ENCODE measurements at places on chromosomes 1 and 21.

GRCh38 chr1:183777328-183777727 is 27.6 kb upstream of the RGL1 start:
- no peak for DNase-seq

DNA sequence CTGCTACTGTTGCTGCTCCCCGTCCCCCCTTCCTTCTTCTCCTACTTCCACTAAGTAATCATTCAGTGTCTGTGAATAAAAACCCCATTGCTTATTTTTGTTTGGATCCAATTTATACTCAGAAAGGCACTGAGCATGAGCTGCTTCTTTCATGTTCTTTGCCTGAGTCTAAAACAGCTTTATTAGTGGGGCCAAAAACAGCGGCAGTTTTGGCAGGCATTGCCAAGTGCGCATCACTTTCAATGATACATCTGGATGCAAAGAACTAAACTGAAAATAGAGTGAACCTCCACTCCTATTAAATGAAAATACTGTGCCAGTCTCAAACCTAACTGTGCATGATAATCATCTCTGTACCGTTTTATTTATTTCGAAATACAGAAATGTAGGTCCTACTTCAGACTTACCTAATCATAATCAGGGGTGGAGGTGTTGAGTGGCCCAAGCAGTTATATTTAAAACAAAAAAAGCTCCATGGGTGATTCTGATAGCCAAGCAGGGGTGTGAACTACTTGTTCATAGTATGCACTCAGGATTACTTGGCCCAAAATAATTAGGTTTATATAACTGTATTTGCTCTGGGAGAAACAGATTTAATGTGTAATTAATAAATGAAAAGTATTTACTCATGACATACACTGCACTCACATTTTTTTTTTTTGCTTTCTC is 48.4 kb downstream of the NEK7 start:
- DNase-seq: no peak

GRCh38 chr1:98055457-98055856 is 134.6 kb upstream of the DPYD start:
- DNase-seq: no peak

DNA sequence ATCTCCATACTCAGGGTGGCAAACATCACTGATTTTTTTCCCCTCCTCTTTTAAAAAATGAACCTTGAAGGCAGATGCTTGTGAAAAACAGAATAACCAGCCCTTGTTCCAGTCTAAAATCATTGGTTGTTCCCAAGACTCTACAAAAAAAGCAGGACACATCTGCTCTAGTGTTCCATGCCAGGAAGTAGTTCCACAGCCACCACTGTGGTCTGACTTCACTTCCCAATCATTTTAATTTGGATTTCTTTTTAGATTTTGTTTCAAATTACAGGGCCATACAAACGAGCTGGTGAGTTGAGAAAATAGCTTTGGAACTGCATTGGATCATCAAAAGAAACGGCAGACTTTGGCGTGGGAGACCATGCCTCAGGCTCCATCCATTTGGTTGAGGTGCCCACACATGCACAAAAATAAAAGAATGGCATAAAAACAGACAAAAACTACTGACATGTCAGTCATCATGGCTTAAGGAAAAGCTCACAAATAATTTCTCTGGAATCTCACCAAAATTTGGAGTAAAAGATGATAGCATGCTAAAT is 210.0 kb downstream of the GABPA start:
- no peak for DNase-seq

DNA sequence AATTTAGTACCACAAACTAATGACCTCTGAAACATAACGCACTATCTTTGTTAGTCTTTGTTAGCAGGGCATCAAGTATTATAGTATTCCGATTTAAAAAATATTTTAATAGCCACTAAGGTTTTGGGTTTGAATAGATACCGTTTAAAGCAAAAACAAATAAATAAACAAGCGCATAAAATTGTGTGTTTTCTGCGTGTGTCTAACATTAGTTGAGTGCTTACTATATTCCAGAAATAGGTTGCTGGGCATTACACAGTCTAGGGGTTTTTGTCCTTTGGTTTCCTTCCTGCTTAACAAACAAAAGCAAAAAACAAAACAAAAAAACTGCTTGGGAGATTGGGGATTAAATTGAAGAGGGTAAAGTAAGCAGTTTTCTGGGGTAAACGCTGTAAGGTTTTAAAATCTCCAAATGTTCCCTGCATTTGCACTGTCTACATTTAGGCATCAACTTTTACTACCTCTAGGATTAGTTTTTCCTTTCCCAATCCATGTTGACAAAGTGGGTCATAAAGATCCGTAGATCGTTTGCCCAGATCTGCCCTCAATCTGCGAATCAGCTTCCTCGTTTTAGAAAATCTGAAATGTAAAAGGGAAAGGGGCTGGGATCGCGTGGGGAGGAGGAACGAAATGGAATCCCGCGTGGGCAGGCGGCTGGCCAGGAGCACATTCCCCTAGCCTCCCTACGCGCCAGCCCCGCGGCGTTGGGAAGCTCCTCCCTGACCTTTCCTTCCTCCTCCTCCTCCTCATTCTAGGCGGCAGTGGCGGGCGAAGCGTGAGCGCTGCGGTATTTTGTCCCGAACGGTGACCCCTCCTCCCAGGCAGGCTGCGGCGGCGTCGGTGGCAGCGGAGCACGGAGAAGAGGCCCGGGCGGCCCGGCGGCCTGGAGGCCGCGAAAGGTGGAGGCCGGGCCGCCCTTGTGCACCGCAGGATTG is at the start of gene KCTD3:
Gene KCTD3, plus strand, starts transcription at position 749 of the 935 bp plus-strand sequence. CDS start 382 bp downstream, outside the sequence.
- DNase-seq: peak; percentile 6

DNA sequence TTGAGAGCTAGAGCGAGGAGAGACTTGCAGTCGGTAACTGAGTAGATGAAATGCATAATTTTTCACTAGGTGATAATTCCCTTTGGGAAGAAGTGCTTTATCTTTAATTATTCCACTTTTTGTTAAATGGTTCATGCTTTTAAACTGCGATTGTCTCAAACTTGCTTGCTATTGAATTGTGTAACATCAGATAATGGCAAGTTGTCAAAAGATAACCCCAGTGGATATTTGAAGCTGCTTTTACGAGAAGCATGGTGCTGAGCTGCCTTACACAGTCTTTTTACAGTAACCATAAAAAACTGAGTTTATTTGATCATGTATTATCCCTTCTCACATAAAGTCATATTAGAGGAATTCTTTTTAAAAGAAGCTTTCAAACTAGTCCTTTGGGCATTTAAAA is 30.2 kb downstream of the TMEM50B start:
- DNase-seq: no peak

- no peak for DNase-seq
Observed at GRCh38 chr1:242212401-242212800, 213.5 kb upstream of the MAP1LC3C start.

- DNase-seq: no peak
Observed at GRCh38 chr1:222535455-222535854, 12.4 kb downstream of the HHIPL2 start.

DNA sequence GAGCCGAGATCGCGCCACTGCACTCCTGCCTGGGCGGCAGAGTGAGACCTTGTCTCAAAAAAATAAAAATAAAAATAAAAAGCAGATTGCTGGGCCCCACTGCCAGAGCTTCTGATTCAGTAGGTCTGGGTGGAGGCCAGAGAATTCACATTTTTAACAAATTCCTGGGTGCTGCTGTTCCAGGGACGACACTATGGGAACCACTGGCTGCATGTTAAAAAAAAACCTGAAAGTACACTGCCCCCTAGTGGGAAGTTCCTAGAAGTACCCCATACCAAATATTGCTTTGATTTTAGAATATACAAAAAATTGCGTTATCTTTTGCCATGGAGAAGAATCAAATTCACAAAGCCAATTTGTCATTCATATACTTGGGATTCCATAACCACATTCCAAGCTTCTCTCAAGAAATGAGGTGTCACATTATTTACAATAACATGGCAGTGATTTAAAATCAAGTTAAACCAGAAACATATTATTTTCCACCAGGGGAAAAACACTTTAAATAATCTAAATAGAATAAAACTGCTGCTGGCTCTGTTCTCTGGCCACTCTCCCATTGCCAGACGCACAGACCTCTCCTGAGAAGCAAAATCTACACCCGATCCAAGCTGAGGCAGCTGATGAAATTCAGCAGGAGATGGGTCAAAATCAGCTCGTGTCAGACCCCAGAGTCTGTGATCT is 27.4 kb downstream of the SYF2 start:
- no peak for DNase-seq

GRCh38 chr1:46673749-46674182 is 2.1 kb downstream of the TEX38 start:
- no peak for DNase-seq

DNA sequence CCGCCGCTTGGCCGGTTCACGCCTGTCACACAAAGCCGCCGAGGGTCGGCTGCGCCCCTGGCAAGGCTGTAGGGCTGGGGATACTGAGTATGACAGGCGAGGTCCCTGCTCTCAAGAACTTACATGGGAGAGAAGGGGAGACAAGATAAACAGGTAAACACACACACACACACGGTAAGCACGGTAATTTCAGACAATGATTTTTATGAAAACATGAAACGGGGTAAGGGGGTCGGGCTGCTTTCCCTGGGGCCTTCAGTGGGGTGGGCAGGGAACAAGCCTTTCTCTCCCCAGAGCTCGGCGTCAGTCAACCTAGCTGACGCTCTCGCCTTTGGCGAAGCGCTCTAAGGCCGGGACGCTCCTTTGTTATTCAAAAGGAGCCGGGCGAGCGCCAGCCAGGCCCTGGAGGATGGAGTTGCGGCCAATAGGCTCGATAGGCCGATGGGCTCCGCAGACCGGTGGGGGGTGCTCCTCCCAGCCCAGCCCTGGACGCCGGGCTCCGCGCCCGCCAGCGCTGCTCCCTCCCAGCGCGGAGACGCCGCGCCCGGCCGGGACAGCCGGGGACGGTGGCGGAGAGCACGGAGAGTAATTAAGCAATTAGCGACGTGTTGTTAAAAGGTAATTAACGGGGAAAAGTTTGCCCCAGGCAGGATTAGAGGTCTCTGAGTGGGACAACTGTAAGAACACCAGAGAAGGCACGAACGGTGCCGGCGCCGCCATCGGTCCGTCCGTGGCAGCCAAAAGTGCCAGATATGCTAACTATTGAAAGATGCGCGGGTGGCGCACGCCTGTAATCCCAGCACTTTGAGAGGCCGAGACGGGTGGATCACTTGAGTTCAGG is 950 bp upstream of the INKA2 start:
- no peak for DNase-seq

- DNase-seq: no peak
Observed at GRCh38 chr1:32056598-32056997, 16.1 kb upstream of the TMEM39B start.

DNA sequence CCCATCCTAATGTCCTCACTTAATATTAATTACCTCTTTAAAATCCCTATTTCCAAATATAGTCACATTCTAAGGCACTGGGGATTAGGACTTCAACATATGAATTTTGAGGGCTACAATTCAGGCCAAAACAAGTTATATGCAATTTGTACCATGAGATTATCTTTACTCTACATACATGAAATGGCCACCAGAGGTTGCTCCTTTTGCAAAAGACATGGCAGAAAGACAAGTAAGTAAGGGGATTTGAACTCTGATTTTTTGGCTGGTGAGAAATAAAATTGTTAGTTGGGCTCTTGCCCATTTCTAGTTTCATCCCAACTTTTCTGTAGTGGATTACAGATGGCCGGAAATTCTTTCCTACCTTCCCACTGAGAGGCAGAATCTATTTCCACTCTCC is 4.8 kb upstream of the ALG6 start:
- DNase-seq: no peak

DNA sequence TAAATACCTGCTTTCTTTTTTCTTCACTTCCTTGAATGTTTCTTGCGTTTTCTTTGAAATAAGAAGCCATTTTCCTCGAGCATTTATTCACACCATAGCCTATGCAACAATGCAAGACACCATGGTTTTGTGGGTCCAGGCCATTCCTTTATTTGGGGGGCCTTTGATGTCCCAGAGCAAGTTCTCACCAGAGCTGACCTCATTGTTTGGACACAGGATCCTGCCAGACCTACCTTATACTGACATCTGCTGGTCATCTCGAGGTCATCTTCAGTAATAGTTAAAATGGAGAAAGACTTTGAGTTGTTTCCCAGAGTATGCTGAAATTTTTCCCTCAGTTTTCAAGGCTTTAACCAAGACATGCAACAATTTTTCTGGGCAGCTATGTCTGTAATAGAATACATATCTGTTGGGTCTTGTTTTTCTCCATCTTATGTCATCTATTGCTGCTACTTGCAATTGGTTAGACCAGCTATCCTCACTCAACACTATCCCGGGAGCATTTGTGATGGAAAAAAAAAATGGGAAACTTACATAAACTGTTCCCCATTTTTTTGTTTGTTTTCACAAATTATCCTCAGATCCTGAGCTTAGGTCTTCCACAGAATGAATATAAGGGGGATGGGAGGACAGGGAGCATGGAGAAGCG is 34.0 kb upstream of the BACE2 start:
- no peak for DNase-seq

DNA sequence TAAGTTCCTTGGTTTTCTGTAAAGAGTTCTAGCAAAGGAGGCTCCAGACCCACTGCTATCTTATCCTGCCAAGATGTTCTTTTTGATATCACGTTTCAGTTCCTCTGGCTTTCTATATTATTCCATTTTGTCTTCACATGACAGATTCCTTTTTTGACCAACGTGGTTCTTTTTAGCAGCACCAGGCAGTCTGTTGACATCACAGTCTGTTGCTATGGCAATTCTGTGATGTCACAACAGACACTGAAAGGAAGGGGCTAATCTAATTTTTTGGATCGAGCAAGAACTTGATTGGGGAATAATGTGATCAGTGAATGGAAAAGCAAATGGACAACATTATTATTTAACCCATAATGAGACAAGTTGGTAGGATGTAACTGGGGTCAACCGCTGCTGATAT is 64.5 kb upstream of the GOLT1A start:
- DNase-seq: no peak

GRCh38 chr1:161915051-161915503 is 108.6 kb downstream of the OLFML2B start:
- DNase-seq: no peak

DNA sequence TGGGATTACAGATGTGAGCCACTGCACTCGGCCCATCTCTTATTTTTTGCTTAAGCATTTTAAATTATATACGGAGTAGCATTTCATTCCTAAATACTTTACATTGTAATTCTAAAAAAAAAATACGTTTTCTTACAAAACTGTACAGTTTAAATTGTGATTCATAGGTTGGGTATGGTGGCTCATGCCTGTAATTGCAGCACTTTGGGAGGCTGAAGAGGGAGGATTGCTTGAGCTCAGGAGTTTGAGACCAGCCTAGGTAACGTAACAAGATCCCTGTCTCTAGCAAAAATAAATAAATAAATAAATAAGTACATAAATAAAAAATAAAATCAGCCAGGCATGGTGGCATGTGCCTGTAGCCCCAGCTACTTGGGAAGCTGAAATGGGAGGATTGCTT is 24.6 kb downstream of the TBCE start:
- no peak for DNase-seq

DNA sequence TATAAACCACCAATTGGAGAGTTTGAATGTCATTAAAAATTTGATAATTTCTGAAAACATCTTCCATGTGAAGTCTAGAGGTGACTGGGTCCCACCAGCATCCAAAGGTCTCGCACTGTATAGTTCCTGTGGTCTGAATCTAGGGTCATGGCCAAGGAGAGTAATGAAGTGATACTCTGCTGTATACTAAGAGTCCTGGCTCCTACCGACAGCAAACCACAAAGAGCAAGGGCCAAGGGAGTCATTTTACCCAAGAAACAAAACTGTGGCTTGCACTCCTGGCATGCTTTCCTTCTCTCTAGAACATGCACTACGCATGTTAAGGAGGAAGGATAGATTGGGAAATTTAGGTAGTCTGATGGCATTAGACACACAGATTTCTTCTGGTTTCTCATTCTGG is 115.6 kb downstream of the BRINP2 start:
- no peak for DNase-seq

Data from stimulated activated CD8-positive, alpha-beta memory T cell treated with anti-CD3 and anti-CD28 coated beads, Interleukin-7, amount 100 ng/mL, for 48 hours (primary cell).